Dermis blood vessel endothelial cell (primary cell): ENCODE measurements at places on chromosomes 5 and 9. TPM values are rescaled to one million over a fixed set of nuclear protein-coding genes. Genes with fewer than 3 reads are reported as not detected.

SPINK5 gene
- total RNA-seq: 0.09 and 0.85 TPM in 2 replicates

RNF208 gene
- 0.14 TPM in 1 of 2 replicates, not detected in the other for total RNA-seq

OBP2B gene
- not detected in 2 replicates for total RNA-seq

PTGDS gene
- 0.17 and 0.60 TPM in 2 replicates for total RNA-seq

ELOVL7 gene
- total RNA-seq: 0.09 and 2.2 TPM in 2 replicates

NOP16 gene
- 9.8 and 14.1 TPM in 2 replicates for total RNA-seq

NUTM2G gene
- total RNA-seq: not detected in 2 replicates

HAVCR2 gene
- total RNA-seq: under 0.01 and 0.09 TPM in 2 replicates

HTR4 gene
- 0.14 TPM in 1 of 2 replicates, not detected in the other for total RNA-seq

FOXD4L6 gene
- under 0.01 and 0.09 TPM in 2 replicates for total RNA-seq
